CD8-positive, alpha-beta memory T cell (primary cell): ENCODE measurements at places on chromosomes 1 and 21.
A peak's percentile ranks its signal among the peaks of the same experiment; 100 is the strongest.

- no peak for DNase-seq
- H3K4me3 ChIP-seq, result no peak overlapping the region
- no peak overlapping the region for H3K27ac ChIP-seq
- no peaks in the 10 kb centered on the region for H3K27me3 ChIP-seq
These were observed 1438.4 kb upstream of the B3GALT2 start for GRCh38 chr1:194624833-194625232.

- H3K27me3 ChIP-seq, result no peaks in the 10 kb centered on the region
- H3K36me3 ChIP-seq, result peaks cover 9% of the 10 kb centered on the region
- no peak overlapping the region for H3K27ac ChIP-seq
- DNase-seq, result no peak
- H3K4me3 ChIP-seq, result no peak overlapping the region
These were observed 4.6 kb upstream of the NBPF1 start for GRCh38 chr1:16617778-16618580.

DNA sequence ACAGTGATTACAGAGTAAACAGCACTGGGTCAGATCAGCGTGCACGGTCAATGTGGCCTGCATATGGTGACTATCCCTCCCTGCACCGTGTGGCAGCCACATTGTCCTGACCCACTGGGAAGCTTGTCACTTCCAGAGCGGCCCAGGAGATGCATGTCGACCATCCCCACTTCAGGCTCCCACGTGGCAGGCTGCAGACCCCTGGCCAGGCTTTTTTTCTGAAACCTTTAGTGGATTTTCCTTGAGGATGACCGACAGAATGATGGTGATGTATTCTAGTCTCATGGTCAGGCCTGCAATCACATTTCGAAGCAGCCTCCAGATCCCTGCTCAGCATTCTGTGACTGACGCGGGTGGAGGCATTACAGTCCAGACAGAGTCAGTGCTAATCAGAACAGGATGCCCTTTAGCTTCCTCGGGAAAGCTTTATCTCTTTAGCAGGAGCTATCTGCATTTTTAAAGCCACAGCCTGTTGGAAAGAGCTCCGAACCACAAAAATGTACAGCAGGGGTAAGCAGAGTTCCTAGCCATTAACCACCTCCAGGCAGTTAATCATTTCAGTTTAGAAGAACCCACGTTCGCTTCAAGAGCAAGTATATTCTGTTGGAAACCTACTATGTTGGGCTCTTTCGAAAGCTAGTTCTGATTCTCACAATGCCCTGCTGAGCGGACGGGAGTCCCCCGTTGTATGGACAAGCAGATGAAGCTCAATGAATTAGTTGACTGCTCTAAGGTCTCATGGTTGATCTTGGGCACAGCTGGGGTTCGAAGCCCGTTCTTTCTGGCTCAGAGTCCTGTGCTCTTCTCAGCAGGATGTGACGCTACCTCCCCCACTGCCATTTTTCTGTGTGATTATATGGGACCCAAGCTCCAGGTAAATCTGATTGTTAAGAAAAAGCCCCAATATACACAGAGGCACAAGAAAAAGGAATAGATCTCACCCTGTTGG lies 56.5 kb downstream of the IRF2BP2 start:
- DNase-seq, result no peak
- H3K4me1 ChIP-seq, result peaks cover 7% of the 10 kb centered on the region
- H3K36me3 ChIP-seq, result no peaks in the 10 kb centered on the region
- H3K27ac ChIP-seq, result peak overlapping the region; percentile 35
- H3K4me3 ChIP-seq, result no peak overlapping the region
- no peaks in the 10 kb centered on the region for H3K27me3 ChIP-seq

DNA sequence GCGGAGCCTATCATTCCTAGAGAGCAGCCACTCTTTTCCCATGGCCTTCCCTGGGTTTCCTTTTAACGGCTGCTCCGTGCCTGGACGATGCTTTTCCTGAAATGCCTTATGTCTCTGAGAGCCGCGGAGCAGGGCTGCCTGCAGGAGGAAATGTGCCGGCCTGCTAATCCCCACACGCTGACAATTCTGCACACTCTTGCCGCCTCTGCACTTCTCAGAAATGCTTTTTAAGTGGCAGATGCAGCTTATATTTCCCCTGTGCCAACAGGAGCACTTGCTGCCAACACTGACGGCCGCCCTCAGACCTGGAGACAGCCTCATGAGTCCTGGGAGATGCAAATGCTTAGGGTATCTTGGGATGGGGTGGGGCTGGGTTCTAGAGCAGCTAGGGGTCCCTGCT lies 253.2 kb downstream of the GRIK3 start:
- no peak overlapping the region for H3K27ac ChIP-seq
- DNase-seq, result no peak
- H3K4me1 ChIP-seq, result no peaks in the 10 kb centered on the region
- no peaks in the 10 kb centered on the region for H3K27me3 ChIP-seq

DNA sequence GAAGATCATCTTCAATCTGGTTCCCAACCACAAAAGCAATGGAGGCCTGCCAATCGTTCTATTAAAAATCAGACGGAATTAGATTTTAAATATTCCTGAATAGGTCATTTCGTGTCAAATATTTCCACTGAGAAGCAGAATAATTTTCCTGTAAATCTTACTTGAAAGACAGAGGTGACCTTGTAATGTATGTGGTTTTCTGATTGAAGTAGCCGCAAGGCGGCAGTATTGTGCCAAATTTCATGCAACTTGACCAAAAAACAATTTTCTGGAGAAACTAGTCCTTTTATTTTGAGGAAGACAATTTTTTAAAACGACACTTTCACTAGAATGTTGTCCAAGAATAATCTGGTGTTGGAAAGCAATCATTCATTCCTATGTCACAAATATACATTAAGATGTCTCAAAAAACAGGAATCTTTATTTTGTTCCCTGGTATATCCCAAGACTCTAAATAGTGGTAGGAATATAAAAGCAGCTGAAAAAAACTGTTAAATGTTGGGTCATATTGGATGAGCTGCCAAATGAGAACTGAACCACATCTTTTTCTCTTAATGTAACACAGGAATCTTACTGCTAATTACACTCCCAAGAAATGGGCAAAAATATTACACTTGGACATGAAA lies 33.6 kb downstream of the SPAG17 start:
- DNase-seq, result no peak
- no peak overlapping the region for H3K27ac ChIP-seq
- H3K27me3 ChIP-seq, result no peaks in the 10 kb centered on the region
- no peaks in the 10 kb centered on the region for H3K4me1 ChIP-seq
- H3K4me3 ChIP-seq, result no peak overlapping the region

- no peaks in the 10 kb centered on the region for H3K27me3 ChIP-seq
- H3K4me3 ChIP-seq, result no peak overlapping the region
- no peak for DNase-seq
- H3K36me3 ChIP-seq, result no peaks in the 10 kb centered on the region
- H3K4me1 ChIP-seq, result no peaks in the 10 kb centered on the region
These were observed 59.6 kb upstream of the C1orf87 start for GRCh38 chr1:60133000-60133673.

DNA sequence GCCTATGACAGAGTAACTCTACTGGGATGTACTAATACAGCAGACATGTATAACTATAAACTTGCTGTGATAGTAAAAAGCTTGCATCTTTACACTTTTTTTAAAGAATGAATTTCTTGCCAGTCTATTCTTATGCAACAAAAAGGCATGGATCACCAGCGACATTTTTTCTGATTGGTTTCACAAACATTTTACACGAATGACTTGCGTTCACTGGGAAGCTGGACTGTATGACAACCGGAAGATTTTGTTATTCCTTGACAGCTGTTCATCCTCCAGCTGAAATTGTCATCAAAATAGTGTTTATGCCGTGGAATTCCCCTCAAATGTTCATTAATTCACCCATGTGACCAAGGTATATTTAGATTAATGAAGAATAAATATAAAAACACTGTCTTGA lies 131.0 kb downstream of the XPR1 start:
- H3K27ac ChIP-seq, result no peak overlapping the region
- H3K4me1 ChIP-seq, result no peaks in the 10 kb centered on the region
- H3K27me3 ChIP-seq, result no peaks in the 10 kb centered on the region
- H3K36me3 ChIP-seq, result no peaks in the 10 kb centered on the region
- no peak overlapping the region for H3K4me3 ChIP-seq

GRCh38 chr1:30191154-30191702 lies 532.2 kb downstream of the MATN1 start:
- no peaks in the 10 kb centered on the region for H3K27me3 ChIP-seq
- H3K4me3 ChIP-seq, result no peak overlapping the region
- H3K27ac ChIP-seq, result peak overlapping the region; percentile 71
- peaks cover 14% of the 10 kb centered on the region for H3K4me1 ChIP-seq
- no peak for DNase-seq

DNA sequence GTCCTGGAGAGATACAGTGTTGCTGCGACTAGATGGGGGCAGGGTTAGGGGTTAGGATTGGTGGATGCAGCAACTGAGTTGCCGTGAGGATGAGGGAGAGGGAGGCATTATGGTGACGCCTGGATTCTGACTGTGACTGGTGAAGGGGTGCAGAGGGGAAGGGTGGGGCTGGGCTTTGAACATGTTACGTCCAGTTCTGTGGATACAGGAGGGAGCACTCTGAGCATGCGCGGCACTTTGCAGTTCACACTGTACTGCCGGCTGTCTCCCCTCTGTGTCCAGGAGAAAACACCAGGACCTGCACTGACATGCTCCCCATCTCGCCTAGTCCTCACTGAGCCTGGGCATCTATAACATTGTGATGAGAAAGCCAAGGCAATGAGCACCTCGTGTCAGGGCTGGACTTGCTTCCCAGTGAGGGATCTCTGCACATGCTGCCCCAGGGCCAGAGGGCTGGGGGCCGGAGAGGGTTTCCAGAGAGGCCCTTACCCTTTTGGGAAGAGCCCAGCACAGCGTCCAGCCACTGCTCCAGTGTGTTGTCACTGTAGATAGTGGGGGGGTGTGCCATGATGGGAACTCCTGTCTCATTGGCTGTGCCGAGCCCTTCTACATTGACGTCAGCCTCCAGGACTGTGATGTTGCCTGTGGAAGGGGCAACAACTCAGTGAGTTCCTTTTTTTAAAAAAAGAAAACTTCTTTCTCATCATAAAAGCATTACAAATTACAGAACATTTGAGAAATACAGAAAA lies 7.6 kb downstream of the FAM151A start:
- no peak overlapping the region for H3K27ac ChIP-seq
- H3K4me1 ChIP-seq, result no peaks in the 10 kb centered on the region
- no peak for DNase-seq
- H3K36me3 ChIP-seq, result no peaks in the 10 kb centered on the region
- H3K4me3 ChIP-seq, result no peak overlapping the region

- no peaks in the 10 kb centered on the region for H3K4me1 ChIP-seq
- DNase-seq, result no peak
- no peaks in the 10 kb centered on the region for H3K27me3 ChIP-seq
- H3K4me3 ChIP-seq, result no peak overlapping the region
- H3K27ac ChIP-seq, result no peak overlapping the region
- no peaks in the 10 kb centered on the region for H3K36me3 ChIP-seq
These were observed 205.9 kb upstream of the VAMP3 start for GRCh38 chr1:7565099-7565750.

GRCh38 chr1:91011726-91012125 lies 10.1 kb downstream of the ZNF644 start:
- H3K4me1 ChIP-seq, result peaks cover 56% of the 10 kb centered on the region
- H3K4me3 ChIP-seq, result no peak overlapping the region
- no peaks in the 10 kb centered on the region for H3K27me3 ChIP-seq
- no peak for DNase-seq

DNA sequence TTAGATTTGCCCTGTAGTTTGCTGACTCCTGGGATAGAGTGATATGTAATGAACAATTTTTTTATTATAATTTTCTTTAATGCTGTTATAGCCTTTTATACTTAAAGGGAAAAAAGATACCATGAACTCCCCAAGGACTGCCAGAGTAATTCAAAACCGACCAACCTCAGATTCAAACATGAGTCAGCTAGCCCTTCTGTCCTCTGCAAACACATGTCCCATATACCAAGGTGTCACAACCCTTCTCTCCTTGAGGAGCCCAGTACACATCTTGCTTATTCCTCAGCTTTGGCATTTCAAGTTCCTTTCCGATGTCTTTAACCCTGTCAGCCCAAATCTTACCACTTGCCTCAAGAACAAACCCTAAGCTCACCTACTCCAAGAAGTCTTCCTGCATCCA lies 184.9 kb downstream of the KCNH1 start:
- no peak for DNase-seq
- H3K4me3 ChIP-seq, result no peak overlapping the region
- no peaks in the 10 kb centered on the region for H3K36me3 ChIP-seq
- no peak overlapping the region for H3K27ac ChIP-seq
- H3K4me1 ChIP-seq, result no peaks in the 10 kb centered on the region

DNA sequence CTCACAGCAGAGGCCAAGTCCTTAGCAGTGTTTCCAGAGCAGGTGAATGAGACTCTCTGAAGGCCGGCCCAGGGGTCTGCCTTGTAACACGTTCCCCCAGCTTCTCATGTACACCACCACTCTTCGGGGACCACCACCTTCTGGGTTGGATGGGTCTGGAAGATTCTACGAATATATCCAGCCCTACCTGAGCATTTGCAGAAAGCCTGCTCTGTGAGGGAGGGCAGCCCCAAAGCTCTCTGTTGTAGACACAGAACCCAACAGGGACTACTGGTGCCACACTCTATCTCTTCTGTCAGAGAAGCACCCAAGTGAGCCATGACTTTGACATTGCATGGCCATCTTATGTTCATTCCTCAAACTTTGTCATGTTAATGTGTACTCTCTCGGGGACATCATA lies 61.8 kb downstream of the CD247 start:
- peaks cover 4% of the 10 kb centered on the region for H3K36me3 ChIP-seq
- DNase-seq, result no peak
- H3K4me3 ChIP-seq, result peak overlapping the region; percentile 72
- H3K4me1 ChIP-seq, result peaks cover 73% of the 10 kb centered on the region

GRCh38 chr1:179828554-179829110 lies 49.0 kb downstream of the TOR1AIP2 start:
- H3K4me3 ChIP-seq, result no peak overlapping the region
- no peak for DNase-seq
- H3K4me1 ChIP-seq, result peaks cover 20% of the 10 kb centered on the region
- H3K36me3 ChIP-seq, result no peaks in the 10 kb centered on the region
- no peak overlapping the region for H3K27ac ChIP-seq
- H3K27me3 ChIP-seq, result no peaks in the 10 kb centered on the region

GRCh38 chr1:54108156-54108555 lies 44.6 kb downstream of the CDCP2 start:
- no peaks in the 10 kb centered on the region for H3K27me3 ChIP-seq
- no peak overlapping the region for H3K4me3 ChIP-seq
- no peaks in the 10 kb centered on the region for H3K36me3 ChIP-seq

GRCh38 chr1:227445092-227445674 lies 118.2 kb upstream of the ZNF678 start:
- no peak overlapping the region for H3K4me3 ChIP-seq
- H3K27ac ChIP-seq, result no peak overlapping the region
- H3K4me1 ChIP-seq, result no peaks in the 10 kb centered on the region
- H3K36me3 ChIP-seq, result no peaks in the 10 kb centered on the region
- DNase-seq, result no peak

DNA sequence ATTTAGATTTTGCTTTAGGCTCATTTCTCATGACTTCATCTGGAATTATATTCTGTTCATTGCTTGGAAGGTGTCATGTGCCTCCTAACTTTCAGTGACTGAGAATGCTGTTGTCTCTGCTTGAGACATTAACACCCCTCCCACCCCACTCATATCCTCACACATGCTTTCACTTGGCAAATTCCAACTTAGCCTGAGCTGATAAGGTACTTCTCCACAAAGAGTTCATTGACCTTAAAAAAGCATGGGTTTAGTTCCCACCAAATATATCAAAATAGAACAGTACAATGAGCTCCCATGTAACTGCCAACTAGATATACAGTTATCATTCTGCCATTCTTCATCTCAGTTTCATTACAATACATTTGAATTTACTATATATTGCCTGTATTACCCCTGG lies 576.5 kb upstream of the ADGRL2 start:
- no peaks in the 10 kb centered on the region for H3K36me3 ChIP-seq
- DNase-seq, result no peak
- no peaks in the 10 kb centered on the region for H3K4me1 ChIP-seq
- no peaks in the 10 kb centered on the region for H3K27me3 ChIP-seq
